Stimulated activated CD4-positive, alpha-beta T cell treated with anti-CD3 and anti-CD28 coated beads, Interleukin-1b, Interleukin-23, amount 100 ng/mL, for 1 hour (primary cell): ENCODE measurements at places on chromosomes 13 and 19.

- DNase-seq, result no peak
Measured at GRCh38 chr13:98512774-98513665, 63.9 kb downstream of the STK24 start.

GRCh38 chr19:56710437-56710836 is 38.9 kb upstream of the ZNF835 start:
- DNase-seq, result no peak

GRCh38 chr19:3984584-3984907 is 717 bp downstream of the EEF2 start:
- no peak for DNase-seq

DNA sequence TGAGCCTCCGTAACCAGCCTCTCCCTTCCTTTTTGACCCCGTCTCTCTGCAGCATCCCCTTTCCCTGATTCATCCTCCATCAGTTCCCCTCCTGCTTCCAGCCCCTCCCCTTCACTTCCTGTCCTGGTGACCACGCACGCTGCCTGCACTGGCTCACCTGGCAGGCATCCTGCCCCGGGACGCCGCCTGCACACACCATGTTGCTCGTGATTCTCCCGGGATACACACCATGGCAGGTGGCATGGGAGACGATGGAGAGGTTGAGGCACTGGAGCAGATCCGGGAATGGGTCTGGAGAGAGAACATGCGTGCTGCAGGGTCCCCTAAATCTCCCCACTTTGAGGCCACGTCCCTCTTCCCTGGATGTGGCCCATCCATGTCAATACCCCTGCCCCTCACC is 4.2 kb downstream of the KLK12 start:
- DNase-seq, result no peak

DNA sequence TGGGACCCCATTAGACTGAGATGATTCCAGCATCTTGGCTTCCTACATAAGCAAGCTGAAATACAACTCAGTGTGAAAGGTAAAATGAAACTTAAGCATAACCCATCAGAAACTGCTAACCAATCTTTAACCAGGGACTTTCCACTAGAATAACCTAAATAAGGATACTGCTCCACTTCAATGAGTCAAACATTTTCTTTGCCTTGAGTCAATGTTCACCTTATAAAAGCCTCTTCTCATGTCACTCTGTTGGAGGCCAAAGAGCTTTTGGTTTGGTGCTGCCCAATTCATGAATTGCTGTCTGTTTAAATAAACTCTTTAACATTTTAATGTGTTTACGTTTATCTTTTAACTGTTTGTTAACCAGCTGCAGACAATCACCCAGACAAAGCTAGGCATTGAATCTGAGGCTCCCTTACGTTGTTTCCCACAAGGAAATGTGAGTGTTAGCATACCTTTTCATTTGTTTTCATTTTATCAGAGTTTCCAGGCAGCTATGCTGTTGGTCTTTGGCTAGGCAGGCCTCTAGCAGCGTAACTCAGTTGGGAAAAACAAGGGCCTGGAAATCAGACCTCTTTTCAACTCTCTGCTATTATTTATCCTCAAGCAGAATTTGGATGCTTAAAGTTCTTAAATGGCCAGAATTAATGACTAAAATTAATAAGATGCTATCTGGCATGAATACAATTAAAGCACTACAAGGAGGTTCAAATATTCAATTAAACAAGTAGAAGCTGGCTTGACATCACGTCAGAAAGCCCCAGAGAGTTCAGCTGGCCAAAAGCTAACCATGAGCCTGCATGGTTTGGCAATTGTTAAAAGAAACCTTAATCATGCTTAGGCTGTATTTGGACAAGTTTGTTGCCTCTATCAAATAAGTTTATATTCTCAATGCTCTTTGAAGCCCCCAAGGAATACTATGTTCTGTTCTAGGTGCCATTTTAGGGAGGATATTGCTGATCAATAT is 200.2 kb downstream of the DCLK1 start:
- DNase-seq, result no peak

- DNase-seq, result no peak
Measured at GRCh38 chr13:26837997-26838396, 77.4 kb upstream of the GPR12 start.

GRCh38 chr13:112904436-112904960 is 64.5 kb upstream of the MCF2L start:
- DNase-seq, result no peak

GRCh38 chr19:38298821-38299680 is 5.0 kb upstream of the C19orf33 start:
- DNase-seq, result no peak

DNA sequence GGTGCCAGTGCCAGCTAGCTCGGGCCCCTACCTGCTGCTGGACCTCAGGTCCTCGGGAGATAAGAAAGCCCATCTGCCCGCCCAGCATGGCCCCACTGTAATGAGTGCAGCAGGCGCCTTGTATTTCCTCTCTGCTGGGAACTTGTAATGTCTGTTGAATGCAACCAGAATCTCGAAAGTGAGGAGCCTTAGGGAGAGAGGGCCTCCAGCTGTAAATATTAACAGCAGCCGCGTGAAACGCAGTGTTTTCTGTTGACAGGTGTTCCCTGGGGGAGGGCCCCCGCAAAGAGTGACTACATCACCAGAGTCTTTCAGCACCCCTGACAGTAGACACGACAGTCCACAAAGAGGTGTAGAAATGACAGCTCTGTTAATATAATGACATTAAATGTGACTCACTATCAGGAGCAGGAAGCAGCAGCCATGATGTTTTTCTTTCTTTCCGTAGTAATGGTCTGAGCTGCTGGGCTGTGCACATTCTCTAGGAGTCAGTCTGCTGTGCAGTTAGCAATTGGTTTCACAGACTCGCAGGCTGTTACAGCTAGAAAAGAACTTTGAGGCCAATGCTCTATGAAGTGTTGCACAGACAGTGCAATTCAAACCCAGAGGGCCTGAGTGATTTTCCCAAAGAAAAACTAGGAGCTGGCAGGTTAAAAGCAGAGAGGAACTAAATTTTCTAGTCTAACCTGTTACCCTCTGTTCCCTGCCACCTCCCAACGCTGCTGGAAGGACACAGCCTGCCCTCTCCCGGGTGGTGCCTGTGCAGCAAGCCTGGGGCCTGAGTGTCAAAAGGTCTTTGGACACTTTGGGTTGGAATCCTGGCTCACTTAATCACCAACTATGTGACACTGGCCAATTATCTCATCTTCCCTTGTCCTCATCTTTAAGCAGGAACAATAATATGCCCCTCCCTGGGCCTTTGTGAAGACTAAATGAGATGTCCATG is 58.6 kb upstream of the WASF3 start:
- DNase-seq, result no peak

DNA sequence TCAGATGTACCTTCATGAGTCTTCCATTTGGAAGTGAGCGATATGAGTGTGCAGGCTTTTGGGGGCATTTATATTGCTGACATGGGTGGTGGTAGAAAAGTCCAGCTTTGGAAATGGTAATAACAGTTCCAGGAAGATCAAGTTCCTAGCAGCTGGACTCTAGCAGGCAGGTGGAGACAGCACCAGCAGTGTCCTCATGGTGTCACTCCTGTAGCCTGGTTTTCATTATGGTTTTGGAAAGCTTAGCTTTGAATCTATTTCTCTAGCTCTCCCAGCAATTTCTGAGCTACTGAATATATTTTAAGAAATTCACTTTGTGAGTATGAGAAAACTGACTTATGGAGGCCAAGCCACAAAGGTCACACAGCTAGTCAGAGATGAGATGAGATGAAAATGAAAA is 523.2 kb upstream of the HTR2A start:
- DNase-seq, result no peak

DNA sequence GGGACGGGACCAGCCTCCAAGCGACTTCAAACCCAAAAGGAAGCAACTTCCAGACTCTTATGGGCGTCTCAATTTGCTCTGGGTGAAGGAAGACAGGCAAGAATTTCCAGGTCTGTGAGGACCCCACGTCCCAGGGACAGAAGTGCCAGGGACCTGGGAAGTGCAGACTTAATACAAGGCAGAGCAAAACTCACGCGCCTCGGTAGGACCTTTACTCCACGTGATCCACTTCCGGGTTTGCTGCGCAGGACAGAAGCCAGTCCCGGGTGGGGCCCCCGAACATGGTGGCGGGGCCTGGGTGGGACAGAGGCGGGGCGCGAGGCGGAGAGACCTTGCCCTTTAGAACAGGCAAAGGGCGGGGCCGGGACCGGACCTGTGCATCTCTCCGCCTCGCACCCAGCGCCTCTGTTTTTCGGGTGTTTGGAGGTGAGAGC is 9.3 kb downstream of the ZNF611 start:
- no peak for DNase-seq

- no peak for DNase-seq
Measured at GRCh38 chr13:94065741-94066140, 413.7 kb downstream of the DCT start.

DNA sequence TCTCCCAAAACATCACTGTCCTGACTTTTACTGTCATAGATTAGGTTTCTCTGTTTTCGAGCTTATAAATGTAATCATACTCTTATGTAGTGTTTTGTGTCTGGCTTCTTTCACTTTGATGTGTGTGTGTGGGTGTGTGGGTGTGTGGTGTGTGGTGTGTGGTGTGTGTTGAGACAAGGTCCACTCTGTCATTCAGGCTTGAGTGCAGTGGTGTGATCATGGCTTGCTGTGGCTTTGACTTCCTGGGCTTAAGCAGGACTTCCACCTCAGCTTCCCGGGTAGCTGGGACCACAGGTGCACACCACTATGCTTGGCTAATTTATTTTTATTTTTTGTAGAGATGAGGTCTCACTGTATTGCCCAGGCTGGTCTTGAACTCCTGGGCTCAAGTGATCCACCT is 59.6 kb downstream of the PDS5B start:
- no peak for DNase-seq

DNA sequence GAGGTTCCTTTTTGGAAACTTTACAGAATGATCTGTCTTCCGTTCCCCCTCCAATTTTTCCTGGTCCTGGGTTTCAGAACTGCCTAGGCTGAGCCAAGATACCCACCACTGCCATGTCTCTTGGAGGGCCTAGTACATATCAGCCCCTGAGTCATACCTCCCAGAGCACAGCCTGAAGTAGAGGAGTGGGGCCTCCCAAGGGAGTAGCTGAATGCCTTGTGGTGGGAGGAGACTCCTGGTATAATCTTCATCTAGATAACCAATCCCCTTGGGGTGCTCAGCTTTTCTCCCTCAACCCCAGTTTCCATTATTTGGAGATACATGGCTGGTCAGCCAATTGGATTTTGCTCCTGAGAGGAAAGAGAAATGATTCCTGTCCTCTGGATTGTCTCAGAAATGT is 30.3 kb downstream of the ZNF763 start:
- no peak for DNase-seq

- DNase-seq, result no peak
Measured at GRCh38 chr13:113815151-113816058, 48.5 kb downstream of the GAS6 start.

GRCh38 chr13:80339563-80339911 is 1.4 kb downstream of the SPRY2 start:
- DNase-seq, result no peak

GRCh38 chr13:50355797-50356196 is 340.6 kb downstream of the KCNRG start:
- DNase-seq, result no peak

GRCh38 chr19:44745341-44745831 is 3.1 kb upstream of the BCL3 start:
- DNase-seq, result no peak

GRCh38 chr19:2726160-2726855 is 5.1 kb upstream of the DIRAS1 start:
- DNase-seq, result no peak

GRCh38 chr19:44808463-44809371 is at the start of gene BCAM:
TSS of gene BCAM (plus strand) at chr19:44809103. CDS start at chr19:44809125, 22 bp downstream.
- DNase-seq, result no peak

DNA sequence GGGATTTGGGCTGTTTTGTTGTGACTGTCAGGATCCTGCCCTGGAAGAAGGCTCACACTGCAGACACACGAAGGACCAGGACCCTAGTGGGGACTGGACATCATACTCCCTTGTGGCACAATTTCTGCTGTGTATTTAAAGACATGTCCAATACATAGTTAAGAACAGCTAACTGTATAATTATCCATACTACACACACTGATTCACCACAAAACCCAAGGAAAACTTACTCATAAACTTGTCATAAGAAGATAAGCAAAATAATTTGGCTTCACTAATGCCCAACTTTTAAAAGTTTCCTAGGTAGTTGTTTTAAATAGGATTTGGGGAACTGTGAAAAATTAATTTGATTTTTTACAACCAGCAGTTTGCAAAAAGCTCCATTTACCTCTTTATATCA is 46.1 kb downstream of the LATS2 start:
- no peak for DNase-seq

DNA sequence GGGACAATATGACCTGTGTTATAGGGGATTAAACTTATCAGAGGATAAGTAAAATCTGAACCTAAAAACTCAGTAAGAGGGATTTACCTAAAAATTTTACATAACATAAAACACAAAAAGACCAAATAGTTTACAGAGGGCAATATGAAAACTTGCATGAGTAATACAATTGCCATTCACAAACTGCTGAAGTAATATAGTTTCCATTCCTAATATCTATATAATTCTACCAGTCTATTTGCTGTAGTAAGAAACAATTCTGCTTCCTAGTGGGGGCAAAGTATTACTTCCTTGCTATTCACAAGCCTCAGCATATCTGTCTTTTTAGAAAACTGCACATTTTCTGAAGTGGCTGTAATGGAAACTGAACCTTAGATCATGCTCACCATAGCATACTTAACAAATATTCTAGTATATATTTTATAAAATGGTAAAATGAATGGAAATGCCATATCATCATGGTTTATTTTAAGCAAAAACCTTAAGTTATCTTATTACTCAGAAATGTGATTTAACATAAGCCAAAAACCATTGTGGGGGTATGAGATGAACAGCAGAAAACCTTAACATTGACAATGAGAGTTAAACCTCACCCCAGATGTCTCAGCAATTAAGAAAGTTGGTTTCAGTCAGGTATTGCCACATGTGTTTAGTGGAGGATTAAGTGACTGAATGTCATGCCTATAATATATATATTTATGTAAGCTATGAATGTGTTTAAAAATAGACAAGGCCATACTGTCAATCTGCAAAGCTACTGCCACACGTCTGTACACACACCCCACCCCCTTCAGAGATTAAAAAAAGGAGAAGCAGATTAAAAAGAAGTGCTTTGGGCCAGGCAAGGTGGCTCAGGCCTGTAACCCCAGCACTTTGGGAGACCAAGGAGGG is 136.8 kb downstream of the MIPEP start:
- no peak for DNase-seq

DNA sequence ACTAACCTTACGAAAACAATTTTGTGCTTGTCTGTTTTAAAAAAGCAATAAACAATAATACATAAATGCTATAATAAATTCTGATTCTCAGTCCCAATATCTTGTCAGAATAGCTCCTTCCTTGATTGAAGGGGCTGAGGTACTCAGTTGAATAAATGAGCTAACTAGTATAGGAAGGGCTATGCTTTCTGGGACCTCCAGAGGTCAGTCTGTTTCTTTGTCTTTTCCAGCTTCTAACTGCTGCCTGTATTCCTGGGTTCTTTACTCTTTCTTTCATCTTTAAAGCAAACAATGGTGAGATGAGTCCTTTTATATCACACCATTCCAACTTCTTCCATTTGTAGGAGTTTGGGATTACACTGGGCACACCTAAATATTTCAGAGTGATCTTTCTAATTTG is 1297.0 kb upstream of the ATXN8OS start:
- DNase-seq, result no peak

GRCh38 chr19:16164222-16164890 is 9.0 kb downstream of the CIB3 start:
- DNase-seq, result no peak

- DNase-seq, result no peak
Measured at GRCh38 chr13:80379245-80379644, 38.3 kb upstream of the SPRY2 start.
